ENCODE measurements at places on chromosomes 2 and 18.

GRCh38 chr2:101405351-101405899 is 18.1 kb upstream of the CREG2 start:
- no peak for DNase-seq

- no peak for DNase-seq
Observed at GRCh38 chr2:219542931-219543595, 546 bp downstream of the CHPF start.

GRCh38 chr2:209719034-209719433 is 52.6 kb upstream of the UNC80 start:
- DNase-seq: no peak

DNA sequence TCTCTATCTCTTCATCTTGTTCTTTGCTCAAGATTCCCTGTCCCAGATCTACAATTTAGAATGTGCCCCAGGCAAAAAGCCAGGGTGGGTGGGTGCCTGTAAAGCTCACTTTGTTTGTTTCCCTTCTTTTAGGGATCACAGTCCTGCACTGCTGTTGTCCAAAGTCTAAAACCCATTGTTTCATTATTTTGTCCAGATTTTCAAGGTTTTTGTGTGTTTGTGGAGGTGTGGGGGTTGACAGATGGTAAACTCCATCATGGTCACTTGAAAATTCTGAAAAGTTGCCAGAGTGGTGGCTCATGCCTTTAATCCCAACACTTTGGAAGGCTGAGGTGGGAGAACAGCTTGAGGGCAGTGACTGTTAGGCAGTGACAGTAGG is 41.5 kb downstream of the YES1 start:
- DNase-seq: no peak

DNA sequence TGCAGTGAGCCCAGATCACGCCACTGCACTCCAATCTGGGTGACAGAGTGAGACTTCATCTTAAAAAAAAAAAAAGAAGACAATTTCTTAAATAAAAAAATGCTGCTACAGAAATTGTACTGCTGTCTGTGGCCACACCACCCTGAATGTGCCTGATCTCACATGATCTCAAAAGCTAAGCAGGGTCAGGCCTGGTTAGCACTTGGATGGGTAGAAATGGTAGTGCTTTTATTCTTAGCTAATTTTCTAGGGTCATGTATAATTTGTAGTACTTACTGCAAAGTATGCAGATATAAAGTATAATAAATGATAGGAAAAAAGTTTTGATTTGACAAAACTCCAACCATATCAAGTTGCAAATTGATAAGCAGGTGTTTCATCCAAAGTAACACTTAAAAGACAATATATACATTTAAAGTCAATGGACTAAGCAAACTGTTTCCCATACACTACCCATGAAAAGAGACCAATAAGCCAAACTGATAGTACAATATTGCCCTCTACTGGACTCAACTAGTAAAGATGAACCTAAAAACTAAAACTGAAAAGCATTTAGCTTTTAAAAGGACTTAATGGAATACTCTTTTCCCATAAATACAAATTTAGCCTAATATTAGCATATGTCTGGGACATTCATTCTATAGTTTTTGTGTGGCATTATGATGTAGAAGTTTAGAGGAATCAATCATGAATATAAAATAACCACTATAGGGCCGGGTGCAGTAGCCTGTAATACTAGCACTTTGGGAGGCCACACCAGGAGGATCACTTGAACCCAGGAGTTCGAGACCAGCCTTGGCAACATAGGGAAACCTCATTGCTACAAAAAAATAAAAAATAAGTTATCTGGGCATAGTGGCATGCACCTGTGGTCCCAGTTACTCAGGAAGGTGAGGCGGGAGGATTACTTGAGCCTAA is 18.6 kb upstream of the PEX13 start:
- DNase-seq: no peak

- DNase-seq: no peak
Observed at GRCh38 chr2:170651624-170652325, 63.4 kb upstream of the SP5 start.

DNA sequence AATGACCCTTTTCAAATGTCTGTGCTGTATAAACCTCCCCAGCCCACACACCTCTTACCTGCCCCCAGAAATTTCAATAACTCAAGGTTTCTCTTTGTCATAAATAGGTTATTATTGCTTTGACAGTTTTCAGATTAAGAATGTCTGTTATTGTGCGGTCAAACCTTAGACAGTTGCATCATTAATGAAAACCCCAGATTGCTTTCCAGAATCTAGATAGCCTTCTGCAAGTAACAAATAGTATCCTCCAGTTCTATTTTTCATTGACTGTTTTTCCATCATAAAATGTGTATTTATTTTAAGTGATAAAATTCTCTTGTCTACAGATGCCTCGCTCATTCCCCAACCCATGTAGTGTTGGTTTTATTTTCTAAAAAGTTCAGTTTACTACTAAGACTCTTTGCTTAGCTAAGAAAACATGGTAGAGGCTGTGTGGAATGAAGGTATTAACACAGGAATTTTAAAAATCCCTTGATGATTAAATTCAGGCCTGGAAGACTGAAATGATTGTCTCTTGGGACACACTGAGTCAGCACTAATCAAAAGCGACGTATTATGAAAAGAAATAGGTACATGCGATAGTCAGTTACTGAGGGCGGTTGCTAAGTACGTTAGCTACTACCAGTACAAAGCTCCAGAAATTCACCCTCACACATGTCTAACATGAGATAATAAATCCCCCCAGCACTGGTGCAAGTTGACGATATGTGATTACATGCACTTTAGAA is 38.4 kb upstream of the ITGAV start:
- no peak for DNase-seq

GRCh38 chr2:197237291-197238042 is 73.1 kb downstream of the ANKRD44 start:
- no peak for DNase-seq

DNA sequence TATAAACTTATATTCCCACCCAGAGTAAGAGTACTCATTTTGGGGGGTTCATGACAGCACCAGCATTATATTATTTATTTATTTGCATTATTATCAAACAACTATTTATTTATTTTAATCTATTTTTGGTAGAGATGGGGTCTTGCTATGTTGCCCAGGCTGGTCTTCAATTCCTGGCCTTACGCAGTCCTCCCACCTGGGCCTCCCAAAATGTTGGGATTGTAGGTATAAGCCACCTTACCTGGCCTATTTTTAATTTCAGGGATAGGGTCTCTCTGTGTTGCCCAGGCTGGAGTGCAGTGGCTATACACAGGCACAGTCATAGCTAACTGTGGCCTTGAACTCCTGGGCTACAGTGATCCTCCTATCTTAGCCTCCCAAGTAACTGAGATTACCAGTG is 30.7 kb downstream of the GEMIN6 start:
- no peak for DNase-seq

DNA sequence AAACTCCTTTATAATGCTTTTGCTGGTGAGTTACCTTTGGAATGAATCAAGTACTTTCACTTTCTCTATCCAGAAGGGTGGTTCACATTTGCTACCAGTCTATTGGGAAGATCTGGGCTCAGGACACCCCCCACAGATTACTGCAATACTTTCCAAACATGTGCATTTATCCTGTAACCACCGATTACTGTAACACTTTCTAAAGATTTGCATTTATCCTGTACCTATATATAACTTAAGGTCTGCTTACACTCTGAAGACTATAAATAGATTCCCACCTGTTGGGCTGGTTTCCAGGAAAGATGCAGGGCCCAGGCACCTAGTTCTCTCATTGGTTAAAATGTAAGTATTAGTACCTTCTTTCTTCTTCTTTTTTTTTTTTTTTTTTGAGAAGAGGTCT is 113.0 kb upstream of the NEDD4L start:
- no peak for DNase-seq

GRCh38 chr2:104318001-104318665 is 535.8 kb upstream of the POU3F3 start:
- no peak for DNase-seq

DNA sequence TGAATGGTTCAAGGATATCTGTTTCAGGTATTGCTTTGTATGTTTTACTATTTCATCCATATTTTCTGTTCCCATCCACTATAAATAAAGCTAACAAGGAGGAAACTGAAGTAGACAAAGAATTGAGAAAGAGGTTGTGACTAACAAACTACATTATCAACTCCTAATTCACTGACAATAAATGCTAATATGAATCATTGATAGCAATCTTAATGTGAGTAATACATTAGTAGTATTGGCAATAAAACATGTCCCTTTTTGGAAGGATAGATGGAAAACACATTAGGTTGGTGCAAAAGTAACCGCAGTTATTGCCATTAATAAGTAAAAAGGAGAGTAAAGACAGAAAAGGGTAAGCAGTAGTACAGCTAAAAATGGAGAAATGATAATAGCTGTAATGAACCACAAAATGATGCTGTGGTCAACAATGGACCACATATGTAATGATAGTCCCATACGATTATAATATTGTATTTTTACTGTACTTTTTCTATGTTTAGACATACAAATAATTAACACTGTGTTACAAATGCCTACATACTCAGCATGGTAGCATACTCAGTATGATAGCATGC is 104.7 kb downstream of the THADA start:
- DNase-seq: no peak

- DNase-seq: no peak
Observed at GRCh38 chr2:28622101-28622499, 126.2 kb downstream of the PLB1 start.

GRCh38 chr2:69291004-69291650 is 95.9 kb downstream of the GFPT1 start:
- no peak for DNase-seq

DNA sequence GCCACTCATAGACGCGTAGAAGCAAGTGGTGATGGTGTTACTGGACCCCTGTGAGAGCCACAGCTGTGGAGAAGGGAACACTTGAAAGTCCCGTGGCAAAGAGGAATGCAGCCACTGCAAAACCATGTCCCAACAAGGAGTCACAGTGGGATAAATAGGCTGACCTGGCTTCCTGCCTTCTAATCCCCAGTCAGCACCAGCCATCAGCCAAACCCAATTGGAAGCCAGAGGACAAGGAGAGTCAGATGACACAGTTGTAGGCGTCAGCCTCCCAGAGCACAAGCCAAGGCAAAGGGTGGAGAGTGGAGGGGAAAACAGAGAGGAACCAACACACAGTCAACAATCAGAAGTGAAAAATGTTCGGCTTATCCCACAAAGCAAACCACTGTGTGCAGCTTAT is 5.5 kb upstream of the CYBRD1 start:
- peak; percentile 86 for DNase-seq

DNA sequence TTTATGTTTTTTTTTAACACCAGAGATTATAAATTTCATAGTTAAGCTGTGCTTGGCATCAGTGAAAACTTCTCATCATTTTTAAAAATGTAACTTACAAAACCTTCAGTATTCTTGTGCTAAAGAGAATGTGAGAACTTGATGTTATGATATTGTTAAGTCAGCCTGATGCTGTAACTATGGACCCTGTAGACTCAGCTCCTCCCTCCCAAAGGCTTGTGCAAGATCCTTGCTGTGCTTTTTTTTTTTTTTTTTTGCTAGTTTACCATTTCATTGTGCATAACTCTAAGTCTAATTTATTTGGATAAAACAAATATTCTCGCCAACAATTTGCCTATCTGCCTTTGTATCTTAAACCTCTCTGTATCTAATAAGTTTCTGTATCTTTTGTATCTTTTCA is 12.9 kb upstream of the TFPI start:
- DNase-seq: no peak

GRCh38 chr2:196675963-196676362 is 36.4 kb downstream of the CCDC150 start:
- no peak for DNase-seq

DNA sequence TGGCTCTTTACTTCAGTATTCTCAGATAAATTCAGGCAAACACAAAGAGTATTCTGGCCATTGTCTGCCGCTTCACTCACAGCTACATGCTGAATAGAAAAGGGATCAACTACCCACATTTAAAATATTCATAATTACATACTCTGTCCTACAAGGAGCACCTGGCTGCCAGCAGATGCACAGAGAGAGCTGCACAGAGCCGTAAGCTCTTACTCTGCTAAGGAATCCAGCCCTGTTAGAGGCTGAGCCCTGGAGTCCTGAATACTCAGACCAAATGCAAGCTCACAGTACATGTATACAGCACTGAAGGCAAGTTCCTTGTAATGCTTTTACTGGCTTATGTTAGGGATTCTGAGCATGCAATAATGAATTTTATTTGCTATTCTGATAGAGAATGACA is 80.3 kb downstream of the FTCDNL1 start:
- no peak for DNase-seq

- no peak for DNase-seq
Observed at GRCh38 chr2:187453078-187453641, 5.1 kb upstream of the CALCRL start.

DNA sequence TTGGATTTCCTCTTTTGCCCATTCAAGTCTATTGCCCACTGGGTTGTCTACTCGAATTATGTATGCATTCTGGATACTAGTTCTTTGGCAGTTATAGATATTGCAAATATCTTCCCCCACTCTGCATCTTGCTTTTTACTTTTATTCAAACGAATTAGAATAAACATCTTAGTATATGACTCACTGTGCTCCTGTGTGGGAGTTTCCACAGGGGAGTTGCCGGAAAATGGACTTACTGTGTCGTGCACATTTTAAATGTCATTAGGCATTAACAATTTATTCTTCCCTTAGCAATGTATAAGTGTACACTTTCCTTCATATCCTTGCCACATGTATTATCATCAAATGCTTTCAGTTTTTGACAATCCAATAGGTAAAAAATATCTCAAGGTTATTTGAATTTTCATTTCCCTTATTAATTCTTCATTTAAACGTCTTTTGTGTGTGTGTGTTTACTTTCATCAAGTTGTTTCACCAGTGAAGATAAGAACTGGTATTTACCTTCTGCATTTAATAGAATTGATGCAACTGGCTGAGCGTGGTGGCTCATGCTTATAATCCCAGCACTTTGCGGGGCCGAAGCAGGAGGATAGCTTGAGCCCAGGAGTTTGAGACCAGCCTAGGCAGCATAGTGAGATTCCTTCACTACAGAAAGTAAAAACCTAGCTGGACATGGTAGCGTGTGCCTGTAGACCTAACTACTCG is 4.6 kb upstream of the UGT1A5 start:
- no peak for DNase-seq

GRCh38 chr18:46754661-46755292 is 2.1 kb downstream of the ST8SIA5 start:
- DNase-seq: no peak

DNA sequence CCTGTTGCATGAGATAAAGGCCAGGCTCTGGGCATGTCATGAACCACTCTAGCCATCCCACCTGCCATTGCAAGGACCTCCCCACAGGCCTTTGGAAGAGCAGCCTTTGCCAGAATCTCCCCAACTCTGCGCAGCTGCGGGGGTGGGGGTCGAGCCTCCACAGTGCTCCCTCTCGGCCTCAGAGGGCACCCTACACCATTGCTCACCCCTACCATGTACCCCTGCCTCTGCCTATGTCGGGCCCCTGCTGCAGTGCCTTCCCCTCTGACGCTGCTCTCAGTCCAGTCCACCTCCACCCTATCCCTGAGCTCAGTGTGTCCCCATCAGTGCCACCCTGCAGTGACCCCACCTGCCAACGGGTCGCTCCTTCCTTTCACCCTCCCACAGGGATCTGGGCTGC is 679.7 kb upstream of the RAB6C start:
- DNase-seq: no peak
